ENCODE measurements at places on chromosomes 6 and 20.

GRCh38 chr6:144029452-144029851 lies 21.4 kb upstream of the PLAGL1 start:
- DNase-seq: no peak

DNA sequence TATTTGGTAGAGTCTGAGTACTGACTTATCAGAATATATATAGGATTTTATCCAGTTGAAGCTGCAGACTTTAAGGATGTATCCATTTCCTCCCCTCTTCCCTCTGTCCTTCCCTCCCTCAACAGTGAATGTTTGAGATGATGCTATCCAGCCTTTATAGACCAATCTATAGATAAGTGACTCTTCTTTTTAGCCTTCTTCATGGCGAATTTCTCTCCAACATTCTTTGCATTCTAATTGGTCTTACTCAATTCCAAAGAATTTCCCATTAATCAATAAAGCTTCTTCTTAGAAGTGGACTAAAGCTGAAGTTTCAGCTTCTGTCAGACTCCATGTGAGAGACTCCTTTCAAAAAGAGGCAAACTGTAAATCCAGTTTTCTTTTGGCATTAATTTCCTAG lies 99.3 kb downstream of the AIG1 start:
- DNase-seq: no peak

GRCh38 chr6:142893088-142893487 lies 51.9 kb downstream of the HIVEP2 start:
- no peak for DNase-seq

GRCh38 chr6:96926425-96926824 lies 1.9 kb downstream of the KLHL32 start:
- DNase-seq: no peak

DNA sequence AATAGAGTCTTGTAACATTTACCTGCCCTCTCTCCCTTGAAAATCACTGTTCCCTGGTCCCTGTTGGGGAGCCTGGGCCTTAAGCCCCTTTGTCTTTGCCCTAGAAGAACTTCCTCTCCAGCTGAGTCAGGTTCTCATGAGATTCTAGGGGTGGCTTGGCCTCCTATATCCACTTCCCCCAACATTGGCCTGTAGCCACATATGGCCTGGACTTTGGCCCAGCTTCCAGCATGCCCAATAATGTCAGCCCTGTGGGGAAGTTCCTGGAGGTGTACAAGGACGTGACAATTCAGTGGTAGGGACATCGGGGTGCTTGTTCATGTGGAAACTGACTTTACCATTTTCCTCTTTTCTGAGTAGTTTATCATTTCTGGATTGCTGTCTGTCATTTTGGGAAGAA lies 17.2 kb upstream of the MAS1L start:
- DNase-seq: no peak

- no peak for DNase-seq
Measured at GRCh38 chr20:62348604-62349003, 18.5 kb downstream of the LAMA5 start.

DNA sequence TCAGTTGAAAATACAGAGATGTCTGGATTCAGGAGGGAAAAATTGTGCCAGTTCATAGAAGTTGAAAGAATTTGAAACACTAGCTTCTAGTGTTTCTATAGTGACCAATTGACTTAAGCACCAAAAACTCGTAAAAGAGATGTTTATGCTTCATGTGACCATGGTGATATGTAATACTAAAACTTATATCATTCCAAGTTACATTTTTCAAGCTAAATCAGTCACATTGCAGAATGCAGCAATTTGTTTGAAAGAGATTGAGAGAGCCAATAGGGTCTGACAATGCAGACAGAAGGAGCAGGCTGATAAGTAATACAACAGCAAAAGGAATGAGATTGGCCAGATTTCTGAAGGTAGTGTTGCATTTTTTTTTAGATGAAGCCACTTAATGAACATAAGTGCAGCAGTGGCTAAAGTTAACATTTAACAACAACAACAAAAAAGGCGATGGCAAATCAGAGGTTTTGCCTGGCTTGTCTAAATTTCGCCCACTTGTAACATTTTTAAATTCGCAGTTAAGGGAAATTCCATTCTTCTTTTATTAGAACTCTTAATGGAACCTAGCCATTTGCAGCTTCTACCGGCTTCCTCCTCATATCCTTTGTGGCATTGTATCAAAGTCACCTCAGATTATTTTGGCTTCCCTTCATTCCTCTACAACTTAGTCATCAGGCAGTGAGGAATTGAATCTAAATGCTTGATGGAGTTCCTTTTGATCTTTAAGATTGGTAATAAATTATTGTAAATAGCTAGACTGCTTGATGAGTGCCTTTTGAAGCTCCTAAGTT lies 484.0 kb upstream of the SOX4 start:
- no peak for DNase-seq

DNA sequence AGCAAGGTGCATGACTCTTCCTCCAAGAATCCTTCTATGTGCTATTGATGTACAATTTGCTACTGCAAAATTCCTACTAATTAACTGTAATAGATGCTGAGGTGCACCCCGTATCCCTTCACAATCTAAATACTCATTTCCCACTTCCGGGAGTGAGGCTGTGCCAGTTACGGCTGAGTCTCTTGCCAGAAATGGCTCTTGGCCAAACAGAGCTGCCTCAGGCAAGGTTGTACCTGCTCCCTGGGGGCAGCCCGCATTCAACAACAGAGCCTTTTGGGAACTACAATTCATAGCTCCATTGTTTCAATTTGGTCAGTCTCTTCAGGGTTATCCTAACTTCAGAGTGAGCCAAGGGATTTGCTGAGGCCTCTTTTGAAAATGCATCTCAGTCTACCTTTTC lies 789.8 kb upstream of the MAP3K7 start:
- no peak for DNase-seq

DNA sequence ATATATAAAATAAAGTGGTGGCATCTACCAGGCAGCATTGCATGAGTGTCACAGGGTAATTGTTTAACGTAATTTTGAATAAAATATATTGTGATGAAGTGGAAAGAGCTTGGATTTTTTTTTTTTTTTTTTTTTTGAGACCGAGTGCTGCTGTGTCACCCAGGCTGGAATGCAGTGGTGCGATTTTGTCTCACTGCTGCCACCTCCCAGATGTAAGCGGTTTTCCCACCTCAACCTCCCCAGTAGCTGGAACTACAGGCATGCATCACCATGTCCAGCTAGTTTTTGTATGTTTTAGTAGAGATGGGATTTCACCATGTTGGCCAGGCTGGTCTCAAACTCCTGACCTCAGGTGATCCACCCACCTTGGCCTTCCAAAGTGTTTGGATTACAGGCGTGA lies 81.1 kb upstream of the SMIM8 start:
- no peak for DNase-seq

DNA sequence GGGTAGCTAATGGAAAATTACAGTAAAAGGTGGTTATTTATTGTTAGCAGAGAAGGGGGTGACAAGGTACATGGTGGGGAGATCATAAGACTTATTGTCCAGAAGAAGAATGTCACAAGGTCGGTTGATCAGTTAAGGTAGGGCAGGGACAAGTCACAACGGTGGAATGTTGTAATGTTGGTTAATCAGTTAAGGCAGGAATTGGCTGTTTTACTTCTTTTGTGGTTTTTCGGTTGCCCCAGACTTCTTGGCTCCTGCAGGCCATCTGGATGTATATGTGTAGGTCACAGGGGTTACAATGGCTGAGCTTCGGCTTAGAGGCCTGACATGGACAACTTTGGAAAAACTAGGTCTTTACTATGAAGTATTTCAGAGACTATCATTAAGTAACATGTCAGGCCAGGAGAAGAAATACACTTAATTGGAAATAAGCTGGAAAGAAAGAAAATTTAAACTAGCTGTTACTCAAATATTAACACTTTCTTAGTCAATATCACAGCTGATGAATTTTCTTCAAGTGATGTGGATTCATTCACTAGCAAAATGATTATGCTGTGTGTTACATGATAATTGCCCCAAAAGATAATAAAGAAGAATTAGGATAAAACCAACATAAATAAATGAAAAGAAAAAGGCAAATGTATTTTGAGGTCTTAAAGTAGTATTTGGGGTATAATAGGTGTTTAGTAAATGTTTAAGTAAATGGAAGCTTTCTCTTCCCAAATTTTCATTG lies 4.4 kb downstream of the AIG1 start:
- no peak for DNase-seq

DNA sequence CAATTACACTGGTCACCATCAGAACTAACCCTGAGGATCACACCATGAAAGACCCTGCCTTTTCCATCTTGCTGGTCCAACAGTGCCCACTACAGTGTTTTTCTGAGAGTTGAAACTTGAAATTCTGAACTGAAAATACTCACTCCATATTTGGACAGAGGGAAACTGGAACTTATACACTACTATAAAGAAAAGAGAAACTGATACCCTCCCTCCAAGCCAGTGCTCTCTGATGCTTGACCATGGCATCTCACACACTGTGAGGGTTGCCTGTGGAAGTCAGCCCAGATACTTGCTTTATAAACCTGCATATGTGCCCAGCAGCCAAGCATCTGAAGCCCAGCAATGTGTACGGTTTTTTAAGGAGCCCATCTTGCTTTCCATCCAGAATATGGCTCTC lies 108.7 kb downstream of the FOXA2 start:
- DNase-seq: no peak

DNA sequence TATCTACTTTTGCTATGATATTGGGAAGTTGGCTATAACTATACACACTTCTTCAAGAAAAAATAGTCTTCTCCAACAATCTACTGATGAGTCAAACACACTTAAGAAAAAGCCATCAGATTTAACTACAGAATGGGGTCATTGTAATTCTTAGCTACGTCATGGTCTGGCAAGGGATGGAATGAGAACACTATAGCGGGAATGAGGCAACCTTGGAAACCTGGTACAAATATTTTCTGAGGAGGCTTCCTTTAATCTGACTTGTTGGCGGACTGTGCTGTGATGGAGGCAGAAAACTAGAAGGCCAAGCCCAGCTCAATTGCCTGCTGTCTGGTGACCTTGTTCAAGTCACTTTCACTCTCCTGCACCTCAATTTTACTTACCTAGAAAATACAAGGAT lies 586.8 kb upstream of the JAG1 start:
- no peak for DNase-seq

- DNase-seq: no peak
Measured at GRCh38 chr6:3398755-3399696, 57.8 kb downstream of the SLC22A23 start.

GRCh38 chr6:39773782-39774181 lies 18.4 kb upstream of the DAAM2 start:
- DNase-seq: no peak

- DNase-seq: no peak
Measured at GRCh38 chr6:21045135-21045700, 511.0 kb downstream of the CDKAL1 start.

DNA sequence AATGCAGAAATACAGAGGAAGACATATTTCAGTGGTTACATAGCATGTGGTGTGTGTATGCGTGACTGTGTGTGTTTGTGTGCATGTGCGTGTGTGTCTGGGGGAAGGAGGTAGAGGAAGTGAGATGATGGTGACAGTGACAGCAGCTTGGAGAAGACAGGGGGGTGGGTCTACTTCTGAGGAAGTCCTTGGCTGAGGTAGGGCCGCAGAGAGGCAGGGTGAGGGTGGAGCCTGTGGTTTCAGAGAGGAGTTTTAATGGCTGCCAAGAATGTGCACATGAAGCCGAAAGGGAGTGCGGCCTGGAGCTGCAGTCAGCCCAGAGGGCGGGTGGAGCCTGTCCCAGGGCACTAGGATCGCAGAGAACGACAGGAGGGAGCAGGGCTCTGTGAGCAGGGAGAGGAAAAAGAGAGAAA lies 22.7 kb upstream of the RNF24 start:
- DNase-seq: peak; percentile 34

GRCh38 chr20:62244644-62245108 lies 6.4 kb downstream of the OSBPL2 start:
- no peak for DNase-seq

DNA sequence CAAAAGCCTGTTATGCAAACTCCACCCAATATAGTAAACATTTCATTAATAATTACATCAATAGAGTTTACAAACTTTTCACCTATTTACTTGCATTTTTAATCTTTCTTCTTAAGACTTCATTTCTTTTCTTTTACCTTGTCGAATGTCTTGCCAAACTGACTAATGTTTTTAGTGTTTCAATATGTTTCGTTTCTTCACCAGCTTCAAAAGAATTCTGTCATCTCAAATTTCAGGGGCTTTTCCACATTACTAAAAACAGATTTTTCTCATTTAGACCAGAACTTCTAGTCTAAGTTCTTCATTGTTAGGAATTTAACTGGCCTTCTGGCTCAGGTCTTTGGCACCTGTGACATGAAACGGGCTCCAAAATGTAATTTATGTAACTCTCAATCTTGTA lies 196.5 kb downstream of the ARHGAP18 start:
- no peak for DNase-seq

- DNase-seq: no peak
Measured at GRCh38 chr6:124466949-124467348, 495.3 kb upstream of the RNF217 start.

GRCh38 chr6:74598462-74599393 lies 607.1 kb downstream of the COL12A1 start:
- DNase-seq: no peak

GRCh38 chr6:137678451-137678850 lies 184.3 kb upstream of the OLIG3 start:
- no peak for DNase-seq

DNA sequence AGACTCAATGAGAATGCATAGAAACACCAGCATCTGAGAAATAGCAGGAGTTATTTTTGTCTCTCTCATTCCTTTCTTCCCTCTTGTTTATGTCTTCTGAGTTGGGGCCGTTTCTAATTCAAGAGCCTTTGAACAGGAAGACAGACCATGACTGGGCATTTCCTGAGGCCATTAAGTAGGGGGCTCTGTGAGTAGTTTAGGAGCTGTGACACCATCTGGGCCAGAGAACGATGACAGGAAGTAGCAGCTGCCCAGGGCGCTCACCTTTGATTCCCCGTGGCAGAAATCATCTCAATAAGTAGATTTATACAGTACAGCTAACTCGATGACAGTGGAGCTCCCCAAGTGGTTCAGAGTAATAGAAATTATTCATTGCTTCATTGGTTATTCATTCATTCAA lies 298.4 kb upstream of the PLN start:
- no peak for DNase-seq

GRCh38 chr20:19815553-19815991 lies 57.5 kb downstream of the RIN2 start:
- DNase-seq: no peak

DNA sequence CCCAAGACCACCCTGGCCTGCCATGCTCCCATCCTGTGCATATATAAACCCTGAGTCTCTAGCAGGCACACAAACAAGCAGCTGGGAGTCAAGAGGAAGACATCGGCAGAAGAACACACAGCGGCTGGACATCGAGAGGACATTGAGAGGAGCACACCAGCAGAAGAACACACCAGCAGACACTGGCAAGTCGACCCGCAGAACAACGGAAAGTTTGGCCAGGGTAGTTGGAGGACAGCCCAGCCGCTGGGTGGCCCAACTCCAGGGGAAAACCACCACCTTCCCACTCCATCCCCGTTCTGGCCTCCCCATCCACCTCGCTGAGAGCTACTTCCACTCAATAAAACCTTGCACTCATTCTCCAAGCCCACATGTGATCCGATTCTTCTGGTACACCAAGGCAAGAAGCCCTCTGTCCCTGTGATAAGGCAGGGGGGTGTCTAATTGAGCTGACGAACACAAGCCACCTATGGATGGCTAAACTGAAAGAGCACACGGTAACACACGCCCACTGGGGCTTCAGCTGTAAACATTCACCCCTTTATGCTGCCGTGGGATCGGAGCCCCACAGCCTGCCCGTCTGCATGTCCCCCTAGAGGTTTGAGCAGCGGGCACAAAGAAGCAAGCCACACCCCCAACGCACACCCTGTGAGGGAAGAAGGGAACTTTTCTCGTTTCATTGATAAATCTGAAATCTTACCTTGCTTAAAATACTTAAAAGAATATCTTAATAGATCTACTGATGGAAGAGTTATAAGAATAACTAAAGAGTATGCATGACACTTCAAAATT lies 13.8 kb downstream of the TMX4 start:
- no peak for DNase-seq

GRCh38 chr6:9982215-9982614 lies 432.7 kb downstream of the TFAP2A start:
- no peak for DNase-seq

All from esophagus squamous epithelium (tissue), 5 donors.